ENCODE measurements at places on chromosomes 7 and 10.

- no peak for DNase-seq
Measured at GRCh38 chr10:111087968-111088505, 11.2 kb downstream of the ADRA2A start.

- DNase-seq: no peak
Measured at GRCh38 chr7:18495412-18496340, at the start of gene HDAC9. Gene HDAC9, plus strand, starts transcription at chr7:18495749. Its CDS starts 554 bp downstream, at chr7:18496303.

- no peak for DNase-seq
Measured at GRCh38 chr7:143042159-143042789, 9.9 kb upstream of the OR6V1 start.

DNA sequence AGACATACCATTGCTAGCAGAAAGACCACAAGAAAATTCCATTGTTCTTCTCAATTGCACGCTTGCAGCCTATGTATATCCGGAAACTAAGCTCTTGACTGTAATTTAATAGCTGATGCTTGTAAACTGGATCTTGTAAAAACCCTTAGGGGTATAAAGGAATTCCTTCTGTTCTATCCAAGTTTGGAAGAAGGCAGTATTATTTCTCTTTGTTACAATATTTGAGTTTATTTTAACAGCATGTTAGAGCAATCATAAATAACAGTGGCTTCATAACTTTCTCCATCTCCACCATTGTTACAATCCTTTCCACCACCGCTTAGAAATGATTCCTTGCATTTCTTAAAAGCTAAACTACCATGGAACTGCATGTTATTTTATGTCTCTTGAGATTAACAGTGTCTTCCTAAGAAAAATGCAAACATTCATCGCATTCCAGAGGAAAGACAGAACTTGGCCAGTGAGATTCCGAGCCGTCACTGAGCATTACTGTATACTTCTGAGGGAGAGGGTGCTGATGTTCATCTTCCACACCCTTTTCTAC, 92.5 kb downstream of the TRIL start:
- DNase-seq: no peak

DNA sequence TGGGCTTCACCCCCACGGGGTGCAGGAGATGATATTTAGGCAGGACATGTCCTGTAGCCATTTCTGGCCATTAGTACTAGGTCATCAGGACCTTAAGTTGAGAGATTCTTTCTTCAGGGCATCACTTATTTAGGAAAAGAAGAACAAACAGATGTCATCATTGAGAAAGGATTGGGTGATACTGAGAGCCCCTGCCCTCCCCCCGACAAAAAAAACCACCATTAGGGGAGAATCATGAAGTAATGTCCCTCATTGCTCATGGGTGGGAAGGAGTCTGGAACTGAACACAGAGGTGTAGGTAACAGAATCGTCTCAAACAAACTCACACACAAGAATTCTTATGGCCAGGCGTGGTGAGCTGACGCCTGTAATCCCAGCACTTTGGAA, 6.4 kb upstream of the ORAI2 start:
- no peak for DNase-seq

Measured in right lung (tissue), 10 donors.